Myocyte (in vitro differentiated cells): ENCODE measurements at places on chromosomes 4 and X.

DNA sequence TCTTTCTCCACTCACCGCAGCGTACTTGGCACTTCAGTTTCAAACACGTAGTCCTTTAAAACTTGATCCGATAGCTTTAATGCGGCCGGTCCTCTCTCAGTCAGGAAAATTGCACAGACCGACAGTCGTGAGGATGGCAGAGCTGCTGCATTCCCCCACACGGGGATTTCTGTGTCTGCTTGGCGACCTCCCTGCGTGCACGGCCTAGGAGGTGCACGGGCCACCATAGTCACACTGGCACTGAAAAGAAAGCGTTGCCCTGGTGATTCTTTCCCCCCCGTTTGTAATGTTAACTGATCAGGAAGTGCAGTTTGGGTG lies 10.3 kb downstream of the AKAP17A start:
- no peak for DNase-seq

GRCh38 chr4:172168888-172169287 lies 355.7 kb downstream of the GALNTL6 start:
- DNase-seq = no peak

- DNase-seq = no peak
Measured at GRCh38 chr4:88822034-88822789, 124.6 kb upstream of the NAP1L5 start.

GRCh38 chrX:36241397-36241796 lies 321.9 kb downstream of the CFAP47 start:
- DNase-seq = no peak

GRCh38 chrX:64580035-64580434 lies 184.8 kb upstream of the MTMR8 start:
- peak; percentile 0 for DNase-seq

DNA sequence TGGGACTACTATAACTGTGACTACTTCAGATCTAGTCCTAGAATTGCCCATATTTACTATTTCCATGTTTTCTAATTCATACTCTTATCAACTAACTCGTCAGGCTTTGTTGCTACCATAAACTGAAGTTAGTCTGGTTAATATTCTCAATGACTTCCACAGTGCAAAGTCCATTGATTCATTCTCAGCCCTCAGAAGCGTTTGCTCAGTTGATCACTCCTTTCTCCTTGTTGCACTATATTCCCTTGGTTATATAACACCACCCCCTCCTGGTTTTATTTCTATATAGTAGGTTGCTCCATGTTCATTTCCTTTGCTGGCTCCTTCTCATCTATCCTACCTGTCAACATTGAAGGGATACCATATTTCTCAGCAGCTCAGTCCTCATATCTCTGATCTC lies 27.2 kb upstream of the SLC6A14 start:
- no peak for DNase-seq

DNA sequence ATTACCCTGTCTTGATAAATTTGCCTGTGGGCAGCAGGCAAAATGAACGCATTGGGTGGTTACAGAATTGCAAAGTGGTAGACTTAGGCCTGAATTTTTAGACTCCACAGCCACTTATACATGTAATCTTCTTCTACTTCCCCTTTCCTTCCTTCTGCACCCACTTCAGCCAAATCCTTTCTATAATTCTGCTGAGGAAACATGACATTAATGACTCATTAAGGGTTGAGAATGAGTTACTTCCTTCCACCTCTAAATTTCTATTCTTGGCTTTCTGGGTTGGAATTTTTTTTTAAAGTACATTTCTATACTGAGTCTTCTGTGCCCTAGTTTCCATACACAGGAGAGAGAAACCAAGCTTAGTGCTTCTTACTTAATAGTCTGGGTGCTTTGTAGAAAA lies 10.1 kb downstream of the PAPSS1 start:
- DNase-seq = no peak

- no peak for DNase-seq
Measured at GRCh38 chr4:159252491-159252890, 149.6 kb downstream of the RAPGEF2 start.

DNA sequence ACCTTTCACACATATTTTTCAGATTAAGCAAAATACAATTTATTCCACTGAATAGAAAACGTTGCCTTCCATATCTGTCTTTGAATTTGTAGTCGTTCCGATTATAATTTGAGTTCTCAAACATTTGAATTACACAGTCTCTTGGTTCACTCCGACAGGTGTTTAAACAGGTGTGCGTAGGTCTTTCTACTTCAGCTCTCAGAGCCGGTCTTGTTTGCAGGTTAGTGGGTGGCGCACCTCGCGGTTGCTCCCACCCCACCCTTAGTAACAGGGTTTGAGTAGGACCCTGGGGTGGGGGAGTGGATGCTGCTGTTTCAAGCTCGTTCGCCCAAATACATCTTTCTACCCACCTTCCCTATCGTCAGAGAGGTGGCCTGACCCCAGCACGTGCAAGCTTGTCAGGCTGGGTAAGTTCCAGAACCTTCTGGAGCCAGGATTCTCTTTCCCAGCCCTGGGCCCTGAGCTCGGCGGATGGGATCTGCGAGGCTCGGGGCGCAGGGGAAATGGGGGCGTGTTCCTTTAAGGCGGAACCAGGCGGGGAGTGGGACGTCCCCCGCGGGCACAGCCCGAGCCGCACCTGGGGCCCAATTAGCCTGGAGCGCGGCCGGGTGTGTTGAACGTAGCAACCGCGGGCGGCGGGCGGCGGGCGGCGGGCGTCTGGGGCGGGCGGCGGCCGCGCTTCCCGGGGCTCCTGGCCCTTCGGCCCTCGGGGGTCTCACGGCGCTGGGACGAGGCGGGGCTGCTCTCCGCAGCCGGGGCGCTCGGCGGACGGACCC lies at the start of gene FAM149A:
TSS of gene FAM149A (plus strand) at position 591 of the 776 bp plus-strand sequence.
- no peak for DNase-seq

- DNase-seq = no peak
Measured at GRCh38 chrX:118347131-118347530, 1.2 kb downstream of the WDR44 start.

DNA sequence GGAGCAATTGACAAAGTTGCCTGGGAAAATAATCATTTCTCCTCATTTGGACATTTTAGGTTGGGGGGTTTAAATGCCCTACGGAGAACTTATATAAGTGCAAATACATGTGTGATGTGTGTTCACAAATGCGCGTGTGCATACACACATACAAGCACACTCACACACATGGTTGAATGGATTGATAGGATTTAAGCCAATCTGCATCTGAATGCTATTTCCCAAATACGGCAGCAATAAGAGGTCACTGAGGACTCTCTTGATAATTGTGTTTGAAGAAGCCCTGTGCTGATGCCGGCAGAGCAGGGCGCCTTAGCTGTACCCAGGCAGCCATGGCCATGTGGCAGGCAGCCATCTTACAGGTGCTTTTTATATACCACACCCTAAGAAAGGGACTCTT lies 165.3 kb upstream of the LEF1 start:
- no peak for DNase-seq

DNA sequence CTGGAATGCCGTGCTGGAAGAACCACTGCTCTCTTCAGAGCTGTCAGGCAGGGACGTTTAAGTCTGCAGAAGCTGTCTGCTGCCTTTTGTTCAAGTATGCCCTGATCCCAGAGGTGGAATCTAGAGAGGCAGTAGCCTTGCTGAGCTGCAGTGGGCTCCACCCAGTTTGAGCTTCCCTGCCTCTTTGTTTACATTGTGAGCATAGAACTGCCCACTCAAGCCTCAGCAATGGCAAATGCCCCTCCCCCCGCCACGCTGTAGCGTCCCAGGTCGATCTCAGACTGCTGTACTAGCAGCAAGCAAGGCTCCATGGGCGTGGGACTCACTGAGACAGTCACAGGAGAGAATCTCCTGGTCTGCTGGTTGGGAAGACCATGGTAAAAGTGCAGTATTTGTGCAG lies 34.8 kb upstream of the MUC7 start:
- DNase-seq = no peak

DNA sequence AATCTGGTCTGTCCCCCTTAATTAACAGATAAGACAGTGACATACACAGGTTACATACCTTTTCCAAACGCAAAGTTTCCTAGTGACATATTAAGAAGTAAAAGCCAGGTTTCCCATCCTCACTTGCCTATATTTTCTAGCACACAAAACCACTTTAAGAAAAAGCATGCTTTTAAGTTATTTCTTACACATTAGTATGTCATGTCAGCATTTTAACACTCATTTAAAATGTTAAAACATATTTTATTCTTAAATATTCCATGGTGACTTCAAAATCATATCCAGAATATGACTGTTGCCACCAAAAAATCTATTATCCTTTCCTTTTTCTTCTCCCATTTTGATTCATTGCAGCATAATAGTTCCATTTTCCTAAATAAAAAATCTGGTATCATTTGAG lies 1830.2 kb downstream of the STIM2 start:
- no peak for DNase-seq

DNA sequence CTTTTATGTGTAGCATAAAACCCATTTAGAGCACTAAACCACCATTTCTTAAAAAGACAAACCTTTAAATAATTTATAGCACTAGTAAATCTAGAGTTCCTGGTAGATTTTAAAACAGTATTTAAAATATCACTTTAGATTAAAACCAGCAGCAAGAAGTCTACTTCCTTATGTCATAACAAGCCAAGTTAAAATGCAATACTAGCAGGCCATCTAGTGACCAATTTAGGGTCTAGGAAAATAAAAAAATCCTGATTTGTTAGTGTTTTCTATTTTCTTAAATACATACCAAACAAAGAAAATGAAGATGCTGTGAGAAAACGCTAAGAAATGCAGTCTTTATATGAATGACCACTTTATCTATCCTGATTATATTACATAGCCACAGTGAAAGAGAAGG lies 53.9 kb downstream of the PAPSS1 start:
- peak; percentile 48 for DNase-seq

- no peak for DNase-seq
Measured at GRCh38 chrX:44480591-44480990, 62.1 kb downstream of the FUNDC1 start.

DNA sequence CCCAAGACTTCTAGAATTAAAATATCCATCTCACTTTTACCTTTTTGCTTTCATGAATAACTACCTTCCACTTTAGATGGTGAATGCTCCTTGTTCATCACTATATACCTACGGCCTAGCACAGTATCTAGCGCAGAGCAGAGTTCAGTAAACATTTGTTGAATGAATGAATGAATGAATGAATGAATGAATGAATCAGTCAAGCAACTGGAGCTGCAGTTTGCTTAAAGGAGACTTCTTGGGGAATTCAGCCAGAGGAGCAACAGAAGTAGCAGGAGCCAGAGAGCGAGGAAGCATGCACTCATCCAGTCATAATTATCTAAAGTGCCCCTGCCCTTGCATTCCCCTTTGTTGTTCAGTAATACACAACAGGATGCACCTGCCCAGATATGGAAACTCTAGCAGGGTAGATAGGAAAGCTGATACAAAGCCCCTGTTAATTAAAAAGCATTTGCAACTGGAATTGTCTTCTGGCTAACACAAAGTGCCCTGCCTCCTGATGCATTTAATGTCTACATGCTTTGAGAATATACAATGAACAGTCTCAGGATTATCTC lies 103.0 kb upstream of the MBNL3 start:
- no peak for DNase-seq

GRCh38 chr4:99540277-99540939 lies 23.4 kb downstream of the TRMT10A start:
- no peak for DNase-seq

DNA sequence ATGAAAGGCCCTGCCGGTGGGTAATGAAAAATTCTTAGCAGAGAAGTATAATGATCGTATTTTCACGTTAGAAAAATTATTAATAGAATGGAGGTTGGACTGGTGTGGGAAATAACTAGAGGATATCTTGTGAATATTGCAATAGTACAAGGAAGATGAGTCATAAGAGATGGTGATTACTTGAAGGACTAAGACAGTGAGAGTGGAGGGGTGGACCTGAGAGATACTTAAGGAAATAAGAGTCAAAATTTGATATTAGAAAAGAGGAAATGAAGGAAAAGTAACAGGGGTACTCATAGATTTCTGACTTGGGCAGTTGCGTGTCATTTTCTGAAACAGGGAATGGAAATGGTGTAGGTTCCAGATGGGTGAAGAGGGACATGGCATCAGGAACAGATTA lies 1.7 kb upstream of the USP53 start:
- no peak for DNase-seq

GRCh38 chrX:9327086-9327746 lies 137.6 kb upstream of the TBL1X start:
- DNase-seq = no peak

DNA sequence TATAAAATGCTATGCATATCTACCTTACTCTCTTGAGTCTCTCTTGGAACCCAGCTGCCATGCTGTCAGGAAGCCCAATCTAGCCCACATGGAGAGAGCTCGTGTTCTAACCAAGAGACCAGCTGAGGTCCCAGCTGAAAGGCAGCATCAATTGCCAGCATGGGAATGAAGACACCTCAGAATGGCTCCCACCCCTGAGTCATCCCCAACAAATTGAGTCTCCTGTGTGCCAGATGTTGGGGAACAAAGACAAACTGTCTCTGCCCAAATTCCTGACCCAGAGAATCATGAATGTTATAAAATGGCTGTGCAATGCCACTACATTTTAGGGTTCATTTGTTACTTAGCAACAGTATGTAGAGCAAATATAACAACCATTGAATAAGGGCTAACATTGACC lies 105.2 kb upstream of the STX18 start:
- peak; percentile 12 for DNase-seq

DNA sequence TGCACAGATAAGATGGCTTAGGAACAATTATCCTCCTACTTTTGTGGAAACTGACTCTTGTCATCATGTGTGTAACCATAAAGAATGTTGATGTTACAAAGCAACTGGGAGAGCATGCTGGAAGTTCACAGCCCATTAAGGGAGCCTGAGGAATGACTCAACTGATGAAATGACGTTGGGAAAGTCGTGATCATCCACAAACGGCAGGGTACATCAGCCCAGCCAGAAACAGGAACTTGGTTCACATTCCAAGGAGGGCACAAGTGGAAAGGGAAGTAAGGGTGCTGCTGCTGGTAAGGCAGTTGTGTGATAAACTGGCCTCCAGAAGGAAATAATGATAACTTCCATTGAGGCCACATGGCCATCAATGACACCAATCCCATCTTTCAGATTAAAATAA lies 6.7 kb downstream of the TEC start:
- peak; percentile 47 for DNase-seq

DNA sequence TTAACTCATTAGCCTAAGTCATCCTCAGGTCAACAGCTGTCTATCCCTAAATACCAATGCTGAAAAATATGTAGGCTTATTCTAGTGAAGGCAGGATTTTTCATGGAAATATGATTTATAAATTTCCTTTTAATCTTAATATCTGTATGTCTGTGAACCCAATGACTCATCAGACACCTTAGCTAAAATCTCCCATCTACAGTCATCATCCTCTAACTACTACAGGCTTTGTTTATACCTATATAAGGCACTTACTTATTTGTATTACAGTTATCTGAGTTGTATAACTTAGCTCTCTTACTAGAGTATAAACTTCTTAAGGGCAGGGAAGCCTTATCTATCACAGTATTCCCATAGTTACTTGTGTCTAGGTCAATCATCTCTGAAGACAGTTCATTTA lies 24.2 kb downstream of the AMMECR1 start:
- DNase-seq = no peak
